ENCODE measurements at places on chromosomes 3 and 15.
A peak's percentile ranks its signal among the peaks of the same experiment; 100 is the strongest.

DNA sequence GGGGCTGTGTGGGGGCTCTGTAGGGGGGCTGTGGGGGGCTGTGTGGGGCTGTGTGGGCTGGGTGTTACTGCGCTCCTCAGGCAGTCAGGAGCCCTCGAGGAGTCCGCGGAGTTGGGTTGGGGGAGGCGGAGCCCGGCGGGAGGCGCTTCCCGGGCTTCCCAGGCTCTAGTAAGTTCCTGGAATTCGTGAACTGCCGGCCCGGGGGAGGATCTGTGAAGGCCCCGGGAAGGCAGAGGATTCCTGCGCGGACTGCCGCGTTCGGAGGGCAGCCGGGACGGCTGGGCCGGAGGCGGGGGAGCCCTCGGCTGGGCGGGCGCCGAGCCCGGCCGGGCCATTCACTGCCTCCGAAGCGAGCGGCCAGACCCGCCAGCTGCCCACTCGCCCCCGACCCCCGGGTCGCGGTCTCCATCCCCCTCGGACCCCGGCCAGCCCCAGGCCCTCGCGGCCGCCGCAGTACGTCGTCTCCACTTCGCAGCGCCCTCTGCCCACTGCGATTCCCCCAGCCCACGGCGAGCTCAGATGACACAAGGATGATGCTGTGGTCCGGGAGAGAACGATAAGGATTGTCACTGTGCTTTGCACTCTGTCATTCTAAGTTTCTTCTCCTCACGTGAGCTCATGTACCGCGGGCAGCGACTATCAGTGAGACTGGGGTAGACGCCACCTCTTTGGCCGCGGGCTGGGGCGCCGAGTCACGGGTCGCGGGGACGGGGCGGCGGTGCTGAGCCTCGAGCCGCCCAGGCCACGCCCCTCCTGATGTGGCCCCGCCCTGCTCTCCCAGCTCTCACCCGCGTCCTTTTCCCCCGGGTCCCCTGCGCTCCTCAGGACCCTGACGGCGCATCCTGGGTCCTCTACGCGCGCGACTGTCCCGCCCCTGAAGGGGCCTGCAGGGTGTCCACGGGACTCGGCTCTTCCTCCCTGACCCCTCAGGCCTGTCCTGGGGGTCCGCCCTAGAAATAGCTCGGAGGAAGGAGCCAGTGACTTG is 65.3 kb downstream of the KLF13 start:
- DNase-seq: peak; percentile 65

DNA sequence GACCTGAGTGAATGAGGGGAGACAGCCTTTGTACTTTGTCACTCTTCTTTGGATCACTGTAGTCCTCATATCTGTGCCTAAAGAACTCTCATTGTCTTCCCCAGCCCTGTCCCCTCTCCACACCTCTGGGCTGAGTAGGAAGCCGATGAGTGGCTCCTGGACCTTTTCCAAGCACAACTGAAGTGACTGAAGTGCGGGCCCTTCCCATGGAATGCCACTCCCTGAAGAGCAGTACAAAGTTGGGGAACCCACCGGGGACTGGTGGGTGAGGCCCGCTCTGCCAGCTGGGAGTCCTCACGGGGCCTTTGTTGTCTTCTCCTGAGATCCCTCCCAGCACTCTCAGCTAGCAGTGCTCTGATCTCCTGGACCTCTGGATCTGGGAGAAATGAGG is 90.1 kb downstream of the AAGAB start:
- no peak for DNase-seq

- no peak for DNase-seq
These were observed 25.1 kb downstream of the OXSR1 start for GRCh38 chr3:38190481-38190881.

DNA sequence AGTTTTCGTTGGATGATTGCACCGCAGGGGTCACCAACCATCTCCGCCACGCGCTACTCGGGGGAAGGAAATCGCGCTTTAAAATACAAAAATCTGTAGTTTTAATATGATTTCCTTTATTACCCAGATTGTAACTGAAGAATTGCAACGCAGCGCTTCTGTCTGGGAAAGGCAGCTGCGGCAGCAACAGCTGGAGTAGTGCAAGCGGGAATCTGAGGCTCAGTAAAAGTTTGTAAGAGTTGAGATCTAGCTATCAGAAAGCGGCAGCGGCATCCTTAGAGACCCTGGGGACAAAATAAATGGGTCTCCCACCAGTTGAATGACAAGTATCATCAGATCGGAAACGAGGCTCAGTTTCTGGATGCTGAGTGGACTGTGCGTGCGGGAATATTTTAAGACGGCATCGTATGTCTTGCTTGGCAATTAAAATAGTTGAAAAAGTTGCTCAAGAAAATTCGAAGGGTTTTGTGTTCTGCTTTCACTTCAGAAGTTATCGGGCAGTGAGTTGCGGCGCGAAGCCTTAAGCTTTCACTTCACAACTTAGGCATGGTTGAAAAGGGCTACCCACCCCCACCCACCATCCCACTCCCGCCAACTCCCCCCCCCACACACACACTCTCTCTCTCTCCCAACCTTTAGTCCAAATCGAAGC is 2.7 kb downstream of the MECOM start:
- no peak for DNase-seq

DNA sequence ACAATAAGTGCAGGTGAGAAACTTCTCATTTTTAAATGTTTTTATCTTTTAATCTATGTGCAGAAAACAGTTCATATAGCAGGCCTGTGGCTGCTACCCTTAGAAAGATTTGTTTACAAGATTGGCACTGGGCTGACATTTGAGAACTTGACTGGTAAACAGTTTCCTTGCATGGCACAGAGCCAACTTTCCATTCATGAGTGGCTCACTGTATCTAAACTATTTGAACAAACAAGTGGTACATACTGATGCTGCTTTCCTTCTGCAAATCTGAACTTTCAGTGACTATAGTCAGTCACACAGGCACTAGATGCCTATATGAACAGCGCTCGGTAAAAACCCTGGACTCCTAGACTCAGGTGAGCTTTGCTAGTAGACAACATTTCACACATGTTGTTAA is 6.3 kb upstream of the GTPBP8 start:
- no peak for DNase-seq

GRCh38 chr15:85430406-85431204 is 50.2 kb downstream of the AKAP13 start:
- no peak for DNase-seq

- no peak for DNase-seq
These were observed 48.3 kb downstream of the CCDC12 start for GRCh38 chr3:46928282-46928681.

DNA sequence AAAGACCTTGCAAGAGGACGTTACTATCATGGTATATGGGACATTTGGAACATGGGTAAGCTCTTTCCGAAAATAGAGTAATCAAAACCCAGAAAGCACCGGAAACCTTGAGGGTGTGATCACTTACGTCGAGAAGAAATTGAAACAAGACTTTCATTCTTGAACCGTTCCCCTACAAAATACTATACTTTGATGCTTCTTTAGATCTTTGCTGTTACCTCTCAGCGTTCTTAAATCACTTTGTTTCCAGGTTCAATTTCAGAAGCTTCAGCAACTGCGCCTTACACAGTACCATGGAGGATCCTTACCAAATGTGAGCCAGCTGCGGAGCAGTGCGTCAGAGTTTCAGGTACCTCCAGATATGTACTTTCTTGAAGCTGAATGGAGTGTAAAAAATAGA is 10.1 kb downstream of the CRTC3 start:
- DNase-seq: no peak

GRCh38 chr15:50773389-50773788 is 7.9 kb upstream of the SPPL2A start:
- no peak for DNase-seq

GRCh38 chr3:44974416-44974815 is 1.6 kb downstream of the ZDHHC3 start:
- no peak for DNase-seq

DNA sequence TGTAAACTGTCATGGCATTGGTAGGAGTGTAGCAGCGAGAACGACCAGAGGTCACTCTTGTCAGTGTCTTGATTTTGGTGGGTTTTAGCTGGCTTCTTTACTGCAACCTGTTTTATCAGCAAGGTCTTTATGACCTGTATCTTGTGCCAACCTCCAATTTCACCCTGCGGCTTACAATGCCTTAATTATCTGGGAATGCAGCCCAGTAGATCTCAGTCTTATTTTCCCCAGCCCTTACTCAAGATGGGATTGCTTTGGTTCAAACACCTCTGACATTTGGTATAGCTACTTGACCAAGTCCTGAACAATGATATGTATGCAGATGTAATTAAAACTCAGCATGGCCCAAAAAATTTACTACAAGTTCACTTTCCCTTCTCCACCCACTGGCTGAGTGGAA is 388.4 kb downstream of the RSL24D1 start:
- DNase-seq: no peak

DNA sequence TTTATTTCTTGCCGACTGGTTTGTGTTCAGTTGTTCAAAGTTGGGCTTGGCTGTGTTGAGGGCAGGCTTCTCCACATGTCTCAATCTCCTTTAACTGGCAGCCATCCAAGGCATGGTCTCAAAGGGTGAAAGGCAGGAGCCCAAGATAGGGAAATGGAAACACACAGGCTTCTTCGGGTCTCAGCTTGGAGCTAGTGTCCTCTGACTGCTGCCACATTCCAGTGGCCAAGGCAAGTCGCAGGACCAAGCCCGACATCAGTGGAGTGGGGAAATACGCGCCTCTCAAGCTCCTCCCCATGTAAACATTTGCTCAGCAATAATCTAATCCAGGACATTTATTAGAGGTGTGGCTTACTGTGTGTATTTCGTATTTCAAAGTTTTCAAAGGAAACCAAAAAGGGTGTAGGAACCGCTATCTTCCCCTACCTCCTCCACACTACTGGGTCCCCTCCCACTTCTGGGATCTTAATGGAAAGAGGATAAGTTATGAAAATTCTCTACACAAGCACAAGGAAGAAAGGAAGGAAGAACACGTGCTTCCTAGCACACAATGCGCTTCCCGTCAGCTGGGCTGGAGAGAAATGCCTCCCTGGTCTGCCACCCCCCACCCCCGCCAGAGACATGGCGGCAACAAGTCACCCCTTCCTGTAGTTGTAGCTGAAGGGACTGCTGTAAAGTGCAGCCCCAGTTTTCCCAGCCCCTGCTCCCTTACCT is 181.7 kb downstream of the FAM43A start:
- no peak for DNase-seq

DNA sequence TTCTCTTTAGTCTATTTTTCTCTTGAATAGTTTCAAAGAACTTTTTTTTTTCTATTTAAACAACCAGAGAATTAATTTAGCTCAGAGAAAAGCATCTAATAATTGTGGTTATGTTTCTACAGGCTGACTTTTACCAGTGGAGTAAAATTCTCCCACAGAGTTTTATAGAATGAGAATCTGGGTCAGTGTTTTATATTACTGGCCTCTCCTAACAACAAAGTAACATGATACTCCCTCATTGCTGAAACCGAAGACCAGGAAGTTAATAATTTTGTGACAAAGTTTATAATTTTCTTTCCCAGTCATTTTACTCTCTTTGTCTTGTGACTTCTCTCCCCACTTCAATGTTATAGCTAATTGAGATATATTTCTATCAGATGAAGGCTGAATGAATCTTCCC is 946.9 kb downstream of the EPHA3 start:
- DNase-seq: no peak

- DNase-seq: no peak
These were observed 70.6 kb upstream of the STT3B start for GRCh38 chr3:31462050-31462569.

GRCh38 chr3:65352951-65353350 is 665.2 kb upstream of the ADAMTS9 start:
- no peak for DNase-seq

Data from activated CD8-positive, alpha-beta memory T cell treated with anti-CD3 and anti-CD28 coated beads for 4 hours (primary cell).